ENCODE measurements at places on chromosomes 3 and 15.

- DNase-seq, result peak; percentile 26
Measured at GRCh38 chr3:139561255-139561817, 21.8 kb upstream of the RBP1 start.

DNA sequence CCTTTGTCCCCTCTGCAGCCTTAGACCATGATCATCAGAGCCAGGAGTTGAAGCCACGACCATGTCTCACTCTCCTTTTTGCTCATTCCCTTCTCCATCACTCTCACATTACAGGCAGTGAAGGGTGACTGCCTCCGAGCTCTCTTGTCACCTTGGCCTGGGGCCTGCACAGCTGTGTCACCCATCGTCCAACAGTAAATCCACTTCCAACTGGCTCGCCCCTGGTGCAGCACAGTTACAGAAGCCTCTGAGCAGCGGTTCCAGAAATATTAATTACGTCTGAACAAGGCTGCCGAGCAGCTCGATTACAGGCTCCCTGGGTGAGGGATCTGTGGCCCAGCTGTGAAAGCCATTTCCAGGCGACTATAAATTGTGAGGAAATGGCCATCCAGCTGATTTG, 528.2 kb downstream of the NR2F2 start:
- DNase-seq, result no peak

DNA sequence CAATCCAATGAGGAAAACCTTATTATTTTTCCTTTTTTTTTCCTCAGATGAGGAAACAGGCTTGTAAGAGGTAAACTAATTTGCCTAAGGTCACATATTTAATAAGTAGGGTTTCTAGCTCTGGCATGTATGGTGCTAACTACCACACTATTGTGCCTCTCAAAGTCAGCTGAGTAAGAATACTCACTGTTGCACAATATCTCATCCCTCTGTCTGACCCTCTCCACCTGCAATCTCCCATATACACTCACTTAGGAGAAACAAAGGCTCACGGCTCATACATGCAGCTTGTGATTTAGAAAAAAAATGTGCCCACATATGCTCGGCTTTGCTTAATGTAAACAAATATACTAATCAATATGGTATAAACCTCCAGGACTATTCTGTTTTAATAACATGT, 10.4 kb upstream of the ARIH1 start:
- no peak for DNase-seq

- no peak for DNase-seq
Measured at GRCh38 chr15:65558997-65559760, 28.9 kb downstream of the HACD3 start.

DNA sequence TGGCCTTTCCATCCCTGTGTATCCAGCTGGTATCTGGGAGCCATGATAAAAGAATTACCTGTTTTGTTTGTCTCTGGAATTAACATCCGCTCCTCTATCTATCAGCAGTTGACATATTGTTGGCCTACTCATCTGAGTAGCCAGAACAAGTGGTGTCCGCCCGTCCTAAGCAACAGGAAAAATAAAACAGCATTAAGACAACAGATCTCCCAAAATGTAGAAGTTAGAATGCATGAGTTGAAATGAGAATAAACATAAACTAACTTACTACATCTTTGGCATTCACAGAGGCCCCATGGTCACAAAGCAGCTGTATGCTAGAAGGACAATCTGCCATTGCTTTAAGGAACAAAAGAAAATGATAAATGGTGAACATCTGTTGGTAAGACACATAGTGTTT, 75.9 kb downstream of the UACA start:
- no peak for DNase-seq

DNA sequence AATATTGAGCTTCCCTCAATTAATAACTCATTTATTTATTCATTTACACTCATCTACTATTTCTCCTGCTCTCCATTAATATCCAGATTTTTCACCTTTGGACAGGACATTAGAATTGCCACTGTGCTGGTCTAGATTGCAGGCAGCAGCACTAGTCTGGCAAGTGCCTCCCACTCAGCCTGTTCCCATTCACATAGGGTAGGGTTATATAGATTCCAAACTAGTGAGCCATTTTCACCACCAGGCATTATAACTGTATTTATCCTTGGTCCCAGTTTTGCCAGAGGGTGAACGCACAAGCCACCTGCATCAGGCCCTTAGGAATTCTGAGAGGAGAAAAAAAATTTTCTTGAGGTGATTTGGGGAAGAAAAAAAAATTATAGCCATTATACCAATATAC, 44.5 kb downstream of the ANAPC13 start:
- DNase-seq, result no peak

- no peak for DNase-seq
Measured at GRCh38 chr3:179036226-179036625, 35.4 kb downstream of the ZMAT3 start.

DNA sequence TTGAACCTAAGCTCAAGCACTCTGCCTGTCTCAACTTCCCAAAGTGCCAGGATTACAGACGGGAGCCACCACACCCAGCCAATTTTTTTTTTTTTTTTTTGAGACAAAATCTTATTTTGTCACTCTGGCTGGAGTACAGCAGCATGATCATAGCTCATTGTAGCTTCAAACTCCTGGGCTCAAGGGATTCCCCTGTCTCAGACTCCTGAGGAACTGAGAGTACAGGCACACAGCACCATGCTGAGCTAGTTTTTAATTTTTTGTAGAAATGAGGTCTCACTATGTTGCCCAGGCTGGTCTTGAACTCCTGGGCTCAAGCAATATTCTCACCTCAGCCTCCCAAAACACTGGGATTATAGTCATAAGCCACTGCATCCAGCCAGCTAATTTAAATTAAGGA, 36.8 kb upstream of the SUCLG2 start:
- no peak for DNase-seq

DNA sequence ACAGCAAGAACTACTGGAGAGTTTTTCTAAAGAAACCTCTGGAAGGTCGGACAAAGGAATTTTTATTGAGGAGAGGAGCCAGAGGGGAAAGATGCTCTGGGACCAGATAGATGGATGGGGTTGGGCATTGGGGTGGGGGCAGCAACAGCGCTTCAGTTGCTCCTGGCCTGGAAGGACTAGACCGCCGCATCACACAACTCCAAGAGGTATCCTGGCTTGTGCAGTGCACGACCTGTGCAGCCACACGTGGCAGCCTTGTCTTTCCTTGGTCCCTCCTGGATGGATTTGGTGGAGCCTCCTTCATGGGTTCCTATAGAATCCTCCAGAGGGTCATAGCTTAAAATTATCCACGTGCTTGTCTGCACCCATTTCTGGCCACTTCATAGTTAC, 23.0 kb downstream of the MAGEF1 start:
- DNase-seq, result no peak

GRCh38 chr3:18988614-18989229, 159.6 kb upstream of the KCNH8 start:
- no peak for DNase-seq

DNA sequence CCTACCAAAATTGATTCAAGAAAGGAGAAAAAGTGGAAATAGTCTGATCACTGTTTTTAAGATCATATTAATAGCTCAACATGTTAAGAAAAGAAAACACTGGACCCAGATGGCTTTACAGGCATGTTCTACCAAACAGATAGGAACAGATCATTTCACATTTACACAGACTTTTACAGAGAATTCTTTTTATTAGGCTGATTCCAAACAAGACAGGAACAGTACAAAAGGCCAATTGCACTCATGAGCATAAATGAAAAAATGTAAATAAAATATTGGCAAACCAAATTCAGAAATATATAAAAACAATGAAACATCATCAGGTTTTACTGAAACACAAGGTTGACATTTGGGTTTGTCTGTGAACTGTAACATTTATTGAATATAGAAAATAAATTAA, 106.5 kb downstream of the WNT5A start:
- no peak for DNase-seq

DNA sequence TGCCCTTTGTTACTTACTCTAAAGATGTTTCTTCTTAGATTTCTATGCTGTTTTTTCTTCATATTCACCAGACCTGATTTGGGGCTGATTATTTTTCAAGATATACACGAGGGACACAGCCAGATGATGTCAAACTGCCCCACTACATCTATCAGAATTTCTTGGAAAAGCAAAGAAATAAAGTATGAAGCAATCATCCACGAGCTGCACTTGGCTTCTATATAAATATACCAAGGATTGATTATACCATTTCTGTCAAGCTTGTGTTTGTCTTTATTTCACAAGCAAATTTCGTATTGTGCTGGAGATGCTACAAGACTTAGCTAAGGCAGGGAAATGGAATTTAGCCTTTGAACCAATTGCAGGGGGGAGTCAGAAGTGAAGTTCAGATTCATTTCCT, 715.1 kb upstream of the NR2F2 start:
- DNase-seq, result no peak

All from islet precursor cell (in vitro differentiated cells).